ENCODE measurements at places on chromosomes 7 and 10.

DNA sequence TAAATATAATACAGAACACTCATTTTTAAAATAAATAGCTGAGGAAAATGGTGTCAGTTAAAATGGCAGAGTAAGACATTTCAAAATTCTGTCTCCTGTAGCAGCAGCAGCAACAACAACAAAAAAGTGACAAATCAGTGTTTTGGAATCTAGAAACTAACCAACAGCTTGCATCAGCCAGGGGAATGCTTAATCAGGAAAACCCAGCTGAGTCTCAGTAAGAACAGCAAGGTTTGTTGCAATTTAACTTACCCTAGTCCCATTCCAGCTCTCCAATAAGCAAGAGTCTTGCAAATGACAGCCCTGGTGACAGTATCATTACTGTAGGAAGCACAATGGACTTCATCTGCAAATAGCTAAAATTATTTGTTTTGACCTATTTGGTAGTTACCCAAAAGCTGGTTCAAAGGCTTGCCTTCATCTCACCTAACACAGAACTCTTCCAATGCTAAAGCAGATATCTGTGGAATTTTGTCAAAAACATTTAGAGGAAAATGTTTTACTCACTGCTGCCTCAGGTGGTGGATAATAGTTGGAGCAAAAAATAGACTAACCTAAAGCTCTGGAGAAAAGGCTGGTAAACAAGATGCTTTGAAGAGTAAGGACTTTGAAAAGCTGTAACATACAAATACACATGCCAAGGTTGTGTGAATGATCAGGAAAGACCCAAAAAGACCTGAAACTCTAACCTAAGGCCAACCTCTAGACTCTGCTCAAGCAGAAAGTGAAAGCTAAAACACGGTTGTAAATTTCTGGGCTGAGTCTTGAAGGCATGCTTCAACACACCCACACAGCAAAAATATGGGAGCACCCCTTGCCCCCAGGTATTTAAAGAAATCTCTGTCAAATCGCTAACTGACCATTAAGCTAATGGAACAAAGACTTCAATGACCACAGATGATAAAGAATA, 9.9 kb upstream of the ARHGAP22 start:
- DNase-seq = no peak

GRCh38 chr7:140595468-140596092, 45.0 kb downstream of the DENND2A start:
- DNase-seq = no peak

- no peak for DNase-seq
These were observed 718 bp upstream of the UMAD1 start for GRCh38 chr7:7639847-7640220.

GRCh38 chr7:37832194-37832593, 16.2 kb upstream of the NME8 start:
- DNase-seq = no peak

GRCh38 chr7:66952343-66953043, 31.5 kb downstream of the TMEM248 start:
- DNase-seq = no peak

DNA sequence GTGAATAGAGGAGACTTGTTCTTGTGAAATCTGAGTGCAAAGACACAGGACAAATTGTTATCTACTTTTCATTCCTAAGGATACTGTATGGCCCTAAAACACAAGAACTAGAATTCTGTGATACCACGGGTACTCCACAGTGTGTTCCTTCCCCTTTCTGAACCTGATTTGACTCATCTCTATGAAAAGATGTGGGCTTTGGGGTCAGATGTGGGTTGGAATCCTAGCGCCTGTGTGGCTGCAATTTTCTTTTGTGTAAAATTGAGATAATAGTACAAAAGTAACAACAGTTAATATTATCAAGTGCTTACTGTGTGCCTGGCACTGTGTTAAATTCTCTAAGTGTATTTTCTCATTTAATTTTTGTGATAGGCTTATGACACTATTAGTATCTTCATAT, 8.1 kb downstream of the SRGN start:
- DNase-seq = no peak

DNA sequence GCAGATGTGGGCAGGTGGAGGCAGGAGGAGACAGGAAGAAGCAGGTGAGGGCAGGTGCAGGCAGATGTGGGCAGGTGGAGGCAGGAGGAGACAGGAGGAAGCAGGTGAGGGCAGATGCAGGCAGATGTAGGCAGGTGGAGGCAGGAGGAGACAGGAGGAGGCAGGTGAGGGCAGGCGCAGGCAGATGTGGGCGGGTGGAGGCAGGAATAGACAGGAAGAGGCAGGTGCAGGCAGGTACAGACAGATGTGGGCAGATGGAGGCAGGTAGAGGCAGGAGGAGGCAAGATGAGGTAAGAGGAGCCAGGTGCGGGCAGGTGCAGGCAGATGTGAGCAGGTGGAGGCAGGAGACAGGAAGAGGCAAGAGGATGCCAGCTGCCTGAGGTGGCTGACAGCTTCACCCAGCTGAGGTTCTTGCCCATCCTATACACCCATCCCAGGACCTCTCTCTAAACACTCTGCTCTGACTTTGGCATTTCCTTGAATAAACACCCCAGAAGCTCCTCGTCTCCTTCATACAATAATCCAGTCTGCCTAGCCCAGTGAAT, 33.0 kb downstream of the PTPRE start:
- no peak for DNase-seq

DNA sequence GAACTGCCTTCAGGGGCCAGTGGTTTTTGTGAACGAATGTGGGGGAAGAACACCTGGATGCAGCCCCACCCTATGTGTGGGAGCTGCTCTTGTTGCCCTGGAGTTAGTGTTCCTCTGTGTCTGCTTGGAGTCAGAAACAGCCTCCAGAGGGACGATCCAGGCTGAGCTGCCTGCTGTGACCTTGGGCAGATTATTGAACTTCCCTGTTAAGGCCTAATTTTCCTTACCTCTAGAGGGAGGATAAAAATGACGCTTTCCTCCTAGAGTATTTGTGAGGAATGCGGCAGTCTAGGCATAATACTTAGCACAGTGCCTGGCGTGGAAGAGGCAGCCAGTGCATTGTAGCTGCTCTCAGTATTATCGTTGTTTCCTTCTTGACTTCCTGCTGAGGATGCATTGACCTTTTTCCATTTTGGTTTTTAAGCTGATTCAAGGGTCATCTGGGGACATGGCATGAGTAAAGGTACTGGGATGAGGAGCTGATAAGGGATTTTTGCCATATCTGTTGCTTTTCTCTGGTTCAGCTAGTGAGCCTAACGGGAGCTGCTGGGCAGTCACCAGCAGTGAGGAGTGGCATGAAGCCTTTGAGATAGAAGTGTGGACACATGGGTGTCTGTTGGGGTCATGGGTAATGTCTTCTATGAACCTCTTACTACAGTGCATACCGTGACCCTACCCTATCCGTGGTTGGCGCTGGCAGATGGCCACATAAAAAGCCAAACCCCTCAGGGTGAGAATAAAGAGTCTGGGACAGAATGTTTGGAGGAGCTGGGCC, 6.4 kb downstream of the ZFYVE27 start:
- no peak for DNase-seq

- no peak for DNase-seq
These were observed 80.9 kb downstream of the DIP2C start for GRCh38 chr10:608331-609261.

GRCh38 chr7:21200503-21200902, 227.4 kb upstream of the SP4 start:
- DNase-seq = no peak

Measured in activated naive CD4-positive, alpha-beta T cell (primary cell).